RWPE1 (cell line): ENCODE measurements at places on chromosomes 16 and 17.

GRCh38 chr16:86410081-86410480, 100.2 kb upstream of the FOXF1 start:
- DNase-seq: no peak

DNA sequence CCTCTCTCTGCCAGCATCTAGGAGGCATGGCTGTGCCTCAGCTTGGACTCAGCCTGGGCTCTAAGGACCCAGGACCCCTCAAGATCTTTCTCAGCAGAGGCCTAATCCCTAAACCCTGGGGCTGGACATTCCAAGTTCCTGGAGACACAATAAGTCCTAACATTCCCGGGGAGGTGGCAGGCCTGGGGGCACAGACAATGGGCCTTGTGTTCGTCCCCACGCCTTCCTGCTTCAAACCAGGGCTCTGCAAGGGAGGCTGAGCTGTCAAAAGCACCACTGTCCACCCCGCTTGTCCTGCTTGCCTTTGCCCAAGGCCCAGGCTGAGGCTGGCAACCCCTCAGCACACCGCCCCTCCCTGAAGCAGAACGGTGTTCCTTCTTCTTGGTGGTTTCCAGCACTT, 13.7 kb downstream of the SDK2 start:
- no peak for DNase-seq

DNA sequence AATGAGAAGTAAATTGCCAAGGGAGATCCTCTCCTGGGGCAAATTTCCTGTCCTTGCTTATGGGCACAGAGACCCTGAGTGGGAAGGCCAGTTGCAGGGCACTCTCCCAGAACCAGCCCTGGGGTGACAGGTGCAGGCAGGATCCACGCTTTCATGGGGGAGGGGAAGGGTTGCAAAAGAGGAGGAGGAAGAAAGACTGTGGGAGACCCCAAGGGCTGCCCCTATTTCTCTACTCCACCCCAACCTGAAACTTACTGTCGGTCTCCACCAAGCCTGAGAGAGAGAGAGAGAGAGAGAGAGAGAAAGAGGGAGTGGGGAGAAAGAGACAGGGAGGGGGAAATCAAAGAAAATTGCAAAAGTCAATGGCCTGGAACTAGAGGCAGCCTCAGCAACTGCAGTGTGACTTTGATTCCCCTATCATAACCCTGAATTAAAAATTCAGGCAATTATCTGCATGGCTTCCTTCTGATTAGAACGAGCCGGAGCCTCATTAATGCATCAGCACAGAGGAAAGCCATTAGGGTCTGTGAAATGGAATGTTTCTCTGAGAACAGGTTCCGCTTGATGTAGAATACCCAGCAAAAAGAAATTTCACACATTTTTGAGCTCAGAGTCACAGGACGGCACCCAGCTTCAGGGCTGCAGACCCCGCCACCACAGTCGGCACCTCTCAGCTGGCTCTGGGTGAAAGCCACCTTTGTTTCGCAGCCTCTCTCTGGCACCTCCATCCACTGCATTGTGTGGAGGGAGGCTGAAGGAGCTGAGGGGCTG, 45.1 kb upstream of the HNF1B start:
- DNase-seq: no peak

- no peak for DNase-seq
Measured at GRCh38 chr16:50509521-50510341, 38.5 kb upstream of the NKD1 start.

DNA sequence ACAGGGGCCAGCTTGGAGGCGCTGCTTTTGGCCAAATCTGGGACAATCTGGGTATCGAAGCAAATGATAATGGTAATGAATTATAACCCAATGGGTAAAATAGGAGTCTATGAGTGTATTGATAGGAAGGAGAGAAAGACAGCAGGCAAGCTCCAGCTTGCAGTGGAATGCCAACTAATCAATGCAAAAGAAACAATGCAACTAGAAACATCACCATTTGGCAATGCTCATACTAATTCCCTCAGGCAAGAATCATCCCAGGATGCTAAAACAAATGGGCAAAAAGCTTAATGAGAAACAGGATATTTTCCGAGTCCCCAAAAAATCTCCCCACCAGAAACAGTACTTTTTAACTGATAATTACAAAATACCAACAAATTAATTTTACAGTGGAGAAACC, 64.7 kb downstream of the ADCY9 start:
- peak; percentile 72 for DNase-seq

GRCh38 chr17:78075545-78075944, 53.0 kb downstream of the TMC6 start:
- DNase-seq: no peak

GRCh38 chr16:31093132-31093703, 1.4 kb downstream of the VKORC1 start:
- DNase-seq: peak; percentile 73

GRCh38 chr16:54444851-54445458, 158.4 kb upstream of the IRX3 start:
- no peak for DNase-seq

DNA sequence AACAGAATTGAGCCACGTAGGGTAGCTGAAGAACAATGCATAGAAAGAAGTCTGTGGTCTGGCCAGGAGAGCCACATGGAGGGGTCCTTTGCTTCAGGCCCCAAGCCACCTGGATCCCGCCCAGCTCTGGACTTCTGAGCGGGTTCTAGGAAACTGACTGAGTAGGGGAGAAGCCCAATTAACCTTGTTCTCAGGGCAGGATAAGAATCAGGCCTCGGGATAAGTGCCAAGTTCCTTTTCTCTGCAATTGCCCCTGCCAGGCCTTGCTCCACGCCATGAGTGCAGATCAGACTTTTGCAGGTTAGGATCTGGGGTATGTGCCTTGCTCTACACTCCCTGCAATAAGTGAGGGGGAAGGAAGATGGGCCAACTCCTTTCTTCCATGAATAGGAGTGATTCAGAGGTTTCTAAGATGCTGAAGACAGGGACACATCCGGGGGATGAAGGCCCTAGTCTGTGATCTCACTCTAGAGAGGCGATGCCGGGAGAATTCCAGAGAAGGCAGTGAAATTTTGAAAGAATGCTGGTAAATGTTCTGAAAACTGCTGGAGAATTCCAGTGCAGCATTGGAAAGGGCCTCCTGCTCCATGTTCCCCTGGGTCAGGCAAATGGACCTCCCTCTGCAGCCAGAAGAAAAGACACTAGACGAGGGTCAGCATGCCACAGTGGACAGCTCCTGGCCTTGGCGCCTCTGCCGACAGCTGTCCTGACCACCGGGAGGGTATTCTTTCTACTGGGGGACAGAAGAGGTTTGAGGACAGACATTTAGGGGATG, 5.8 kb downstream of the NEUROD2 start:
- DNase-seq: no peak

DNA sequence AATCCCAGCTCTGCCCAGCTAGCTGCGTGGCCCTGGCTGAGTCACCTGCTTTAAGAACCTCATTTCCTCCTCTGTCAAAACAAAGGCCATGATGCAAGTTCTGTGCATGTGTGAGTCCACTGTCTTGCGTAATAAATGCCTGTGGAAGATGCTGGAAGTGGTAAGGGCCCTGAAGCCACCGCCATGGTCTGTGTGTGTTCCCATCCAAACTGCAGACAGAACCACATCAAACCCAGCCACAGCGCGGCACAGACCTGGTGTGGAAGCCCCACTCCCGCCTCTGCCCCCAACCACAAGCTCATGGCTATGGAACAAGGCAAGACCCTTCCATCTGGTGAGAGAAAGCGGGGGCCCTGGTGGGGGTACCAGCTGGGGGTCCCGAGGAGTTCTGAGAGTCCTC, 26.0 kb downstream of the NECAB2 start:
- DNase-seq: peak; percentile 90

- no peak for DNase-seq
Measured at GRCh38 chr17:12993631-12994030, 24.2 kb downstream of the ELAC2 start.

GRCh38 chr17:81019563-81020442, 15.1 kb upstream of the BAIAP2 start:
- no peak for DNase-seq

DNA sequence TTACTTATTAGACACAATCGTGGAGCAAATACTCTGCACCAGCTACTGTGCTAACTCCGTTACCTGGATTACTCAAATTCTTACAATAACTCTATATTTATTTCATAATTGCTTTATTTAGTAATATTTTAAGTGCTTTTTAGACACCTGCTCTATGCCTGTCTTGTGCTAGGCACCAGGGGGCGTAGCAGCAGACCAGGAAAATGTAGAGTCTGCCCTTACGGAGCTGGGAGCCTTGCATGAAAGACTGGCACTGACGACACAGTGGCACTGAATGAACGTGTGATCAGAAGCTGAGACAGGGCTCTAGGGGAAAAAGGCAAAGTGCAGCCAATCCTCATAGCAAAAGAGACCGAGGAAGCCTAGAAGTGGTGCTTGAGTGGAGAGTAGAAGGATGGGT, 486.5 kb downstream of the CDH13 start:
- no peak for DNase-seq

GRCh38 chr16:50644729-50645128, 36.4 kb downstream of the SNX20 start:
- peak; percentile 55 for DNase-seq

GRCh38 chr17:77019893-77020379, 120.8 kb upstream of the SEC14L1 start:
- no peak for DNase-seq

GRCh38 chr16:89289428-89290395, 72.2 kb downstream of the ZNF778 start:
- peak; percentile 86 for DNase-seq

GRCh38 chr17:48429638-48430586, at the start of gene SKAP1:
Gene SKAP1 (minus strand): TSS chr17:48430214.
- DNase-seq: no peak

DNA sequence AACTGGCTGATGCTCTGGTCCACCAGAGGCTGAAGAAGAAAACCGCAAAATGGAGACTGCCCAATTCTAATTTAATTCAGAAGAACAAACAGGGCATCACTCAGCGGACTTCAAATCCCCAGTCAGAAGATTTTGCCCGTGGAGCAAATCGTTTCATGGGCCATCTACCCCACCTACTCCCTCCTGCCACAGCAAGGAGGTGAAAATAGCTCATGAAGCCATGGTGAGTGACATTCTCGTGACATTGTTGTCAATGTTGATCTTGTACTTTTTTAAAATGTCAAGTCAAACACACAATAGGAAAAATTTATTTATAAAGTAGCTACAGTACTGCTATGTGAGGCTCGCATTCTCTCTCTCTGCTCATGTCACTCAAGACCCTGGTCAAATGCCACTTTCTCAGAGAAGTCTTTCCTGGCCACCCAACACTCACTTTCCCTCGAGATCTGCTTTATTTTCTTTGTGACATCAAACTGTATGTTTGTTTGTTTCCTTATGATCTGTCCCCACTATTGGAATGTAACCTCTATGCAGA, 31.3 kb upstream of the SOX9 start:
- DNase-seq: no peak

DNA sequence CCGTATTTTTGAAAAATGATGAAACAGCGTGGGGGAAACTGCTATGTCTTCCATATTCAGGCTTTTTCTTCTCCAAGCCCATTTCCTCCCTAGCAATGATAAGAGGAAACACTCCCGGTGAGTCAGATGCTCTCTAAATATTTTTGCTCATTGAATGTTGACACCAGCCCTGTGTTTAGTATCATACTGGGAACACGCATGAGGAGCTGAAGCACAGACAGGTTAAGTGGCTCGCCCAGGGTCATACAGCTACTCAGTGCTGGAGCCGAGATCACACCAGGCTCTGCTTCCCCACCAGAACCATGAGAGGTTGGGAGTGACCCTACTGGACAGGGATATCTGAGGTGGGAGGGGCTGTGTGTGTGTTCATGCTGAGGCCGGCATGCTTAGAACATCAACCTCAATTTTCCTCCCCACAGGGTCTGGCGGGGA, 37.8 kb upstream of the ADGRG1 start:
- peak; percentile 88 for DNase-seq

- no peak for DNase-seq
Measured at GRCh38 chr17:62823111-62823893, 15.2 kb upstream of the MARCHF10 start.

- DNase-seq: no peak
Measured at GRCh38 chr17:50322271-50322670, 23.7 kb upstream of the XYLT2 start.

GRCh38 chr16:50747207-50747956, 5.5 kb downstream of the CYLD start:
- peak; percentile 26 for DNase-seq

DNA sequence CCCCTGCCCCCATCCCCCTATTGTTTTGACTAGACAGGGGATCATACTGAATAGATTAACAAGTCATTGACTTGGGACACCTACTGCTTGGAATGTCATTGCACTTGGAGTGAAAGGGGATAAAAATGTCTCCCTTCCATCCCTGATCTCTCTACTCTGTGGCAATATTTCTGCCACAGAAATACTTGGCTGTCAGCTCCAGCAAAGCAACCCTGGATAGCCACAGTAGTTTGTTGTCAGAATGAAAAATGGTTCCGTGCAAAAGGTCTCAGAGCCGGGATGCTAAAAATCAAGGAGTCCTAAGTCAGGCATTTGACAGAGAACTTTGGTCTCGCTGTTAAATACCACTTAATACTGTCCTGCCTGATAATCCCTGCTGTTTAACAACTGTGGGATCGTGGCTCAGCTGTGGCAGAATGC, 722.0 kb upstream of the SOX9 start:
- no peak for DNase-seq

DNA sequence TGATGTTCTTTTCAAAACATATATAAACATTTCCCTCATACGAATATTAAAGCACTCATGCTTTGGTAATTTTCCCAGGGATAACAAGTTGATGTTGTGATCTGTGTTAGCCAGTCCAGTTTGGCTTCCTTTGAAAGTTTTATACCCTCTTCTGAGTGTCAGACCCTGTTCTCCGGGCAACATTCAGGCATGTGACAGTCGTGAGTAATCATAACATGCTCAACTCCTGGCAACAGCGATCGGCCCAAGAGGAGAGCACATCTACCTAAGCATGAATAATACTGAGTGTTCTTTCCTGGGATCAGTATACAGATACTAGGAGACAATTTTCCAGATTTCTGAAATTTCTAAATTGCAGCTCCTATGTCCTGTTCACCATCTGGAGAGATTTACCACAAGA, 1086.4 kb downstream of the CDH8 start:
- DNase-seq: no peak

GRCh38 chr17:39084558-39084957, 66.9 kb downstream of the PLXDC1 start:
- DNase-seq: no peak

DNA sequence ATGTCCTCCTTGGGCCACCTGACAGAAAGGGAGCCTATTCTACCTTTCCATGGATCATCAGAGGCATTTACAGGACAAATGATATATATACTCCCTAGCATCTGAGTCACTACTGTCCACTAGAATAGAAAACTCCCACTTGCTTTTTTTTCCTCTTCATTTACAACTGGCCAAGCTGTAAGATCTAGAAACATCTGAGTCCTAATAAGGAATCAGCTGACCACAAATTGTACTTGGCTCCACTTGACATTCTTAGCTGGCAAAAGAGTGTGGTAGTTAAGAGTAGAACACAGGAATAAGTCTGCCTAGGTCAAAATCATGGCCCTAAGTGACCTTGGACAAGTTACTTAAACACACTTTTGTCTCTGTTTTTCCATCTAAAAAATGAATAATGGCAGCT, 5.2 kb downstream of the RUSF1 start:
- no peak for DNase-seq
